ENCODE measurements at places on chromosomes 4 and X. TPM values are rescaled to one million over a fixed set of nuclear protein-coding genes. Genes with fewer than 3 reads are reported as not detected.

DNA sequence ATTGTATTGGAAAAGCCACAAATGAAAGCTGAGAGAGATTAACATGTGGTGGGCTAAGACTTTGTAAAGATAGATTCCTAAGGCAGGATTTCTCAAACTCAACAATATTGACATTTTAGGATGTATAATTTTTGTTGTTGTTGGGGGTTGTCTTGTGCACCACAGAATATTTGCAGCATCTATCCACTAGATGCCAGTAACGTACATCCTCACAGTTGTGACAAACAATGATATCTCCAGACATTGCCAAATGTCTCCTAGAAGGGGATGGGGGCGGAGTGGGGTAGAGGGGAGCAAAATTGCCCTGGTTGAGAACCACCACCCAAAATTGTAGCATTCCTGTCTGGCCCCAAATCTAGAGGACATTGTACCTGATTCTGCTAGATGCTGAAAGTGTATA lies 14.7 kb upstream of the CBR4 start:
- no peak for DNase-seq

GRCh38 chr4:165457793-165458192 lies 79.0 kb downstream of the CPE start:
- no peak for DNase-seq

DNA sequence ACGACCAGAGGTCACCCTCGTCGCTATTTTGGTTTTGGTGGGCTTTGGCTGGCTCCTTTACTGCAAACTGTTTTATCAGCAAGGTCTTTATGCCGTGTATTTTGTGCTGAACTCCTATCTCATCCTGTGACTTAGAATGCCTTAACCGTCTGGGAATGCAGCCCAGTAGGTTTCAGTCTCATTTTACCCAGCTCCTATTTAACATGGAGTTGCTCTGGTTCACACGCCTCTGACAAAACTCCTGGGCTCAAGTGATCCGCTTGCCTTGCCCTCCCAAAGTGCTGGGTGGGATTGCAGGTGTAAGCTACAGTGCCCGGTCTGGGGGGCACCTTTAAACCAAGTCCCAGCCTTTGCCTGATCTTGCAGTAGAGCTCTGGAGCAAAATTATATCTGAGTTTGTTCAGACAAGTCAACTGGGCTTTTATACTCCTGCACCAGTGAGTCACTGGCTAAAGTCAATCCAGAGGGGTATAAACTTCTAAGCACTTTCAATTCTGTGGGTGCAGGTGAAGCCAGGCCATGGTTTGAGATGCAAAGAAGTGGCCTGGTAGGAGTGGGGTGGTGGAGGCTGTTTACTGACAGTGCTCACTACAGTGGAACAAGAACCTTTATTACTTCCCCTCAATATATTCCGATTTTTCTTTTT lies 50.2 kb downstream of the MGST2 start:
- DNase-seq, result no peak

DNA sequence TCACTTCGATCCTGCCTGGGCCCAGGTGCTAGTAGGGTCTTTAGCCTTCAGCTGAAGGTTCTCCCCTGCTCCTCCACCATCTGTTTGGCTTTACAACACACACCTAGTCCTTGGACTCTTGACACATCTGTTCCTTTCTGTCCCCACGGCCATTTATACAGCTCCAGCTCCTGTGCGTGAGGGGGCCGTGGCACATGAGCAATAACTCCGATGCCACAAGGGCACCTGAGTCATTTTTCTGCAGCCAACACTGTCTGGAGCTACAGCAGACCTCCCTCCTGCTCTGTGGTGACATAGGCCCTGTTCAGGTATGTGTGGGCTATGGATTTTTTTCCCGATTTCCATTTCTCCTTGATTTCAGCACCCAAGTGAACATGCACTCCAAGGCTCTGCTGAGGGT lies 44.7 kb upstream of the BCOR start:
- no peak for DNase-seq

- no peak for DNase-seq
Observed at GRCh38 chr4:165709516-165709915, 163.5 kb upstream of the TLL1 start.

DNA sequence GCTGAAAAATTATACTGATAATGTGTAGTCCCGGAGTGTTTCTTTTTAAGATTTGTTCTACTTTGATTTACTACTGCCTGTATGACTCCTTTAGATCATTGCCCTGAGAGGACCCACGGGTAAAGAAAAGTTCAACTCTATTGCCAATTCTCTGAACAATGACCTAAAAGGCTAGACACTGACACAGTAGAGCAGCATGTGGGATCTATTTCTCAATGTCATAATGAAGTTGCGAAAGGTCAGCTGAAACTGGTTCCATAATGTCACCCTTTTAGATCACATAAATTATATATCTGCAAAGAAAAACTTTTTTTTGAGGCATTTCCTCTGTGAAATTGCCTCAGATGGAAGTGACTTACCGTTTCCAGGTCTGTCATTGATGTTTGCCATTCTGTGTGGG lies 67.4 kb downstream of the GLRB start:
- DNase-seq, result no peak

Gene ARSH
- 1.1 TPM for total RNA-seq

Gene CXCL6
- 0.20 TPM for total RNA-seq

Gene CLDN34
- total RNA-seq, result 0.84 TPM

All from mesothelial cell of epicardium (in vitro differentiated cells).